Stimulated activated CD4-positive, alpha-beta T cell treated with anti-CD3 and anti-CD28 coated beads, Interleukin-2, amount 100 ng/mL, for 24 hours (primary cell): ENCODE measurements at places on chromosomes 6 and 20.

- DNase-seq = no peak
Measured at GRCh38 chr6:32484614-32484998, 44.9 kb downstream of the HLA-DRA start.

DNA sequence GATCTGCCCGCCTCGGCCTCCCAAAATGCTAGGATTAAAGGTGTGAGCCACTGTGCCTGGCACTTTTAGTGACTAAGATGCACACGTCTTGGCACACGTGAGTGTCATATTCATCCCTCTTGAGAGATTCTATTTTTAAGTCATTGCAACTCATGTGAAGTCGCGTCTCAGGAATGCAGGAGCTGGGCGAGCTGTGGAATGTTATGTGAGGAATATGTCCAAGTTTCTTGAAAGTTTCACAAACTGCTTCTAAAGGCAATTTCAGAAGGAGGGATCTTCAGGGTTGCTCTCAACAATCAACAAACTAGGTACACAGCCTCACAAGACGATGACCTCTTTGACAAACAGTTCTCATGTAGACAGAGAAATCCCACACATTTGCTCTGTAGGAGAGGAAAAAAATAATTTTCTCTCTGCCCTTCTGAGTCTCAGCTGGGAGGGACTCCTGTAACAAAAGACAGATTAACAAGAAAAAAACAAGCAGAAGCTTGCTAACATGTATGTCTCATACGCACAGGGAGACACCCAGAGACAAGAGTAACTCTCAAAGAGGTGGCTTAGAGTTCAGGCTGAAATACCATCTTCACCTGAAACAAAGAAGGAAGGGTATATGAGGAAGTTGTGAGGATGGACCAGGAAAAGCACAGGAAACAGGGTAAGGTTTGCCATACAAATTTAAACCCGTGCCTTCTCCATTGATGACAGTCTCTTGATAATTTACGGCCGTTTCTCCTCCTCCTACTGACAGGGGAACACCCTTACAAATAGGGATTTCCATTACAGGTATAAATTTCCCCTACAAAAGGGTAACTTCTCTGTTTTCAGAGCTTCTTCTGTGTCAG, 45.3 kb upstream of the FAM50B start:
- no peak for DNase-seq

DNA sequence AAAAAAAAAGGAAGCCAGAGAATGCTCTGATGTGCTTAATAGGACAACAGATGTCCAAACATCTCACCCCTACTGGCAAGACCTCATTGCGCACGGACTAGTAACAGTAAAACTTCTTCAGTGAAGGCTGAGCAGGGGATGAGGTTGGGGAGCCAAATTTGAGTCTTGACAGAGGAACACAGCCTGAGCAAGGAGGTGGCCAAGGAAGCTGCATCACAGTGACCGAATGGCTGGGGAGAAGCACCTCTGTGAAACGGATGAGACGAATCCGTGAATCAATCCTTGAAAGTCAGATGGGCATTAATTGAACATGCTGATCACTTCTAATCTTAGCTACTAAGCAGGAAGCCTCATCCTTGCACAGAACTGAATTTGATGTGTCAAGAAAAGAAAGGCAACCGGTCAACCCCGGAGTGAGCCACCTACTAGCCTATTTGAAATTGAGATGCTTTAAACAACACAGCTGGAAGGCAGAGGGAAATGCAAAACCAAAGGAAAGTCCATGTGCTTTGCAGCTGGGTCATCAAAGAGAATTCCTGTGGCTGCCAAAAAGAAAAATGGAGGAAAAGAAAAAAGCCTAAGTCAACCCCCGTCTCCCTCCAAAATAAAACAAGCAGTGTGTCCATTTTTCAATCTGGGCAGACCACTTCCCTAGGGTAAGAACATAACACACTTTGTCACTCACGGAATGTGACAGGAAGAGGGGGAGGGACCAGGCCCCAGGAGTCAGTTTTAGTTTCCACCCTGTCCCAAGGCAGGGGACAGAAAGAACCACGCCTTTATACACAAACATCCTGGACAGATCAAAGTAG, 29.5 kb downstream of the PXDC1 start:
- DNase-seq = no peak

DNA sequence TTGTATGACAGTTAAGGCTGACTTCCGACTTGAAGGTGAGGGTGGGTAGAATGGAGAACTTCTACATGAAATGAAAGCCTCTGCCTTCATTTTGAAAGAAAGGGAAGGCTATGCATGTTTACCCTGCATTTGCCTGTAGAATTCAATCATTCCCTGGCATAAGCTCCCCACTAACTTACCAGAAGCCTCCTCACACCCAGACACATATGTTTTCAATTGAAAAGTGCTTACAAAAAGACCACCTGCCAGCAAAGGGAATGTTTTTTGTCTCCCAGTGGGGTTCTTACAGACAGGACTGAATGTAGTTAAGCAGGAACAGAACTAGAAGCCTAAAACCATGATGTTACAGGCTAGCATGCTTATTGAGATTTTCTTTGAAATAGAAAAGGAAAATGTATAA, 392.1 kb upstream of the HSF2 start:
- DNase-seq = no peak

DNA sequence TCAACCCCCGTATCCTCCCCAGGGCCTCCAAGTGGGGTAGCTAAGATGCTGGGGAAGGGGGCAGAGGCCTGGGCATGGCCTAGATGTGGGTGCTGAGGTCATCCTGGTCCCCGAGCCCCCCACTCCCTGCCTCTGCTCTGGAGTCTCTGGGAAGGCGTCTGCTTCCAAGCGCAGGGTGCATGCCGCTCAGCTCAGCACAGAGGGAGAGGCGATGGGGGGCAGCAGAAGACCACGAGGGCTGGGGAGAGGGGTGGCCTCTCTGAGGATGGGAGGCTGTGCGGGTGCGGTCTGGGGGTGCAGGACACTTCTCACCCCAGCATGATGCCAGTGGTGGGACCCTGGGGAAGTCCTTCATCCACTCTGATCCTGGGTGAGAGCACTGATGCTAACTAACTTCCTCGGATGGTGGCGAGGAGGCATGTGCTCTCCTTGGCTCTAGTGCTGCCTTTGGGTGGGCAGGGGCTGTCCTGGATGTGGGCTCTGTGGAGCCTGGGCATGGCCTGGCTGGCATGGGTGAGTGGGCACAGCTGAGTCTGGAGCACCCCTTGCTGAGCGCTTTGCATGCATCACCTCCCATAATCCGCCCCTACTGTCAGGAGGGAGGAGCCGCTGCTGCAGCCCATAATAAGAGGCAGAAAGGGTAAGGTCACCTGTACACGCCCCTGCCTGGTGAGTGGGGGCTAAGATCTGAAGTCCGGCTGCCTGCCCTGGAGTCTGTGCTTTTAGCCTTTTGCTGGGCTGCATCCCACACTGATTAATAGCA, 34.7 kb downstream of the EFCAB8 start:
- DNase-seq = no peak

DNA sequence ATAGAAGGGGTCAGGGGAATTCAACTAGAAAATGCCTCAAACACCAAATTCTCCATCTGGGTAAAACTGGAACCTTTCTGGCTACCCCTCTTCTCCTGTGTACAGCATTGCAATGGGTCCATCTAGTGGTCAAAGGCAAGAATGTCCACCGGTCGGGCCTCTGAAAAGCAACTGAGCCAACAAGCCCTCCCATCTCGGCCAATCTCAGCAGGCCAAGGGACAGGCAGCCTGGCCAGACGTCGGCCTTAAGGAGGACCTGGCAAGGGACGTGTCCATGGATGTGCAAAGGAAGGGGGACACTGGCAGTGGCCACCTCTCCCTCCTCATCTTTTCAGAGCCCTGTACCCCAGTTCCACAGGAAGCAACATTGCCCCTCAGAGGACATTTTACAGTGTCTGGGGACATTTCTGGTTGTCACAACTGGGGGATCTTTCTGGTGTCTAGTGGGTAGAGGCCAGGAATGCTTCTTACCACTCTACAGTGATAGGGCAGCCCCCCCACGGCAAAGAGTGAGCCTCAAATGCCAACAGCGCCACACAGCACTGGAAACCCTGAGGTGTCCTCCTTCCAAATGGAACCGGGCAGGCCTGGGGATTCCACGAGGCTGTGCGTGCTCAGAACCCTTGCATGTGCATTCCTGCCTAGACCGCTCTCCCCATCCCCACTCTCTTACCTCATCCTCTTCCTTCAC, 99.8 kb upstream of the FOXA2 start:
- peak; percentile 43 for DNase-seq

DNA sequence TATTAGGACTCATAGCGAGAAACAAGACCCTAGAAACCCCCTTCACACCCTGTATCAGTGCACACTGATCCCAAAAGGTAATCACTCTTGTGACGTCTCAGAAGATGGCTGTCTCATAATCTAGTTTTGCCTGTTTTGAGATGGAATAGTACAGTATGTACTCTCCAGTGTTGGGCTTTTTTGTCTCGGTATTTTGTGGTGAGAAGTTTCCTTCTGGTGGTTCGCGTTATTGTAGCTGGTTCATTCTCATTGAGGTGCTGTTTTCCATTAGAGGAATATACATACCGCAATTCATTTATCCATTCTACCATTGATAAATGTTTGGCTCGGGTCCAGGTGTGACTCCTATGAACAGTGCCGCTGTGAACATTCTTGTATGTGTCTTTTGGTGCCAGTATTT, 27.9 kb upstream of the MAP3K4 start:
- DNase-seq = no peak

DNA sequence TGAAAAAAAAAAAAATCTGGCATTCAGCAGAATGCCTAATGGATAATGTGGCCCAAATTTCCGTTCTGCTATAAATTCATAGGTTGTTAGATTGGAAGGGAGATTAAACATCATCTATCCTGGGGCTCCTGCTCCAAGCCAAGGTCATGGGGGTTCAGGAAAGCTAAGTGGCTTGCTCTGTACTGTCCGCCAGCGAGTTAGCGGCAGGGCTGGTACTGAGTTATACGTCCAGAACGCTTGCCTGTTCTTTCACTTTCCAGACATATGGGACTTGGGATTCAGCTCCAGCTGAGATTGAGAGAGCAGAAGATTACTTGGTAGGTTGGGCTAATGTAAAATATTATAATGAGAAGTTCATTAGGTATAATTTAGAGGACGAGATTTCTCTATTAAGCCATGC, 858 bp downstream of the RWDD1 start:
- DNase-seq = peak; percentile 16

DNA sequence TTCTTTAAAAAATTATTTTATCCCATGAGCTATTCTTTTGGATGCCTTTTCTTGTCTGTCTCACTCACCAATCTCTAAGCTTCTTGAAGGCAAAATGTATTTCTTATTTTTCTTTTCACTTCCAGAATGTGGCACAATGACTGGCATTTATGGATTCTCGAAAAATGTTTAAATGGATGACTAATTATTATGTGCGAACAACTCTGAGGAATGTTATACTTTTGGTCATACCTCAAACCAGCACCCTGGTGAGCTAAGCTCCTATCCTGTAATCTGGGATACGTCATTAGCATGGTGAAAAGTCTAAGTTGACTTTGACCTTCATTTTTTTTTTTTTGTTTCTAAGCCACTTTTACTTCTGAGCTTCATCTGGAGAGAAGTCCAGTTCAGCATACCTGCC, 214.0 kb upstream of the CEP162 start:
- DNase-seq = no peak
